ENCODE measurements at places on chromosomes 16 and 17.

DNA sequence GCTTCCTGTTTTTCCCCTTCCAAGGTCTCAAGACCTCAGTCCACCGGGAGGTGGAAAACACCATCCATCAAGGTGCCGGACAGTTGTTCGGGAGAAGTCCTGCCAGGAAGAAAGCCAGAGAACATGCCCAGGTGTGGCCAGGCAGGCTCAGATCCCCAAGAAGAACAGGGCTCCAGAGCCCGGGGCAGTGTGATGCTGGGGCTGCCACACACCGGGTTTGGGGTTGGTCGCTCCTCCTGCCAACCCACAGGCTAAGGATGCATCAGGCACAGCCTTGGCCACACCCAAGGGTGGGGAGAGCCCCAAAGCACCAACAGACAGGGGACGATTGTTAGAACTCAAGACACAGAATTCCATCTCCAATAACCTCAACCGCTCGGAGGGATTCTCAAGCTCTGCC lies 19.7 kb downstream of the ZFHX3 start:
- no peak for DNase-seq

- no peak for DNase-seq
Measured at GRCh38 chr17:78131172-78132083, 857 bp downstream of the TMC8 start.

DNA sequence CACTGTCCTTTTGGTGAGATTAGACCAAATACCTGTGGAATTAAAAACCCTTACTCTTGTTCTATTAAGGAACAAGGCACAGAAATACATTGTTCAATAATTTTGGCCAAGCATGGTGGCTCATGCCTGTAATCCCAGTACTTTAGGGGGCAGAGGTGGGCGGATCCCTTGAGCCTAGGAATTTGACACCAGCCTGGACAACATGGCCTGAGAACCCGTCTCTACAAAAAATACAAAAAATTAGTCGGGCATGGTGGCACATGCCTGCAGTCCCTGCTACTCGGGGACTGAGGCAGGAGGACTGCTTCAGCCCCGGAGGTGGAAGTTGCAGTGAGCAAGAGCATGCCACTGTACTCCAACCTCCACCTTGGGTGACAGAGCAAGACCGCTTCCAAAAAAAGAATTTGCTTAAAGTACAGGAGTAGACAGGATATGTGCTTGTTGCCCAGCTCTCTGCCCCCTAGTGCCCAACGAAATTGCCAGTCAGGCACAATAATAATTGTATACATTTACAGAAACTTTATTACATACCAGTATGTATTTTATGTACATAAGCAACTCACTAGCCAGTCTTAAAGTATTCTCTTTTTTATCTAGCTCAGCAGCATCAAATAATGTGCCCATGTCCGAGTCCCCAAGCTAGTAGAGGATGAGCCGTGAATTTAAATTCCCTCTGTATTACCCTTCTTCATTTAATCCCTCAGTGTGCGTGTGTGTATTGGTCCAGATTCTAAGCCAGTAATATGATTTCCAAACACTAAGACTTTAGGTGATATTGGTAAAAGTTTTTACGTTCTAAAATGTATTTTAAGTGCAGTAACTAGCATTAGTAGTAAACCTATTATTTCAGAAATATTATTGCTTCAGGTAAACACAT lies 1.4 kb downstream of the THUMPD1 start:
- no peak for DNase-seq

- peak; percentile 85 for DNase-seq
Measured at GRCh38 chr17:58331815-58332777, 3.5 kb upstream of the TSPOAP1 start.

DNA sequence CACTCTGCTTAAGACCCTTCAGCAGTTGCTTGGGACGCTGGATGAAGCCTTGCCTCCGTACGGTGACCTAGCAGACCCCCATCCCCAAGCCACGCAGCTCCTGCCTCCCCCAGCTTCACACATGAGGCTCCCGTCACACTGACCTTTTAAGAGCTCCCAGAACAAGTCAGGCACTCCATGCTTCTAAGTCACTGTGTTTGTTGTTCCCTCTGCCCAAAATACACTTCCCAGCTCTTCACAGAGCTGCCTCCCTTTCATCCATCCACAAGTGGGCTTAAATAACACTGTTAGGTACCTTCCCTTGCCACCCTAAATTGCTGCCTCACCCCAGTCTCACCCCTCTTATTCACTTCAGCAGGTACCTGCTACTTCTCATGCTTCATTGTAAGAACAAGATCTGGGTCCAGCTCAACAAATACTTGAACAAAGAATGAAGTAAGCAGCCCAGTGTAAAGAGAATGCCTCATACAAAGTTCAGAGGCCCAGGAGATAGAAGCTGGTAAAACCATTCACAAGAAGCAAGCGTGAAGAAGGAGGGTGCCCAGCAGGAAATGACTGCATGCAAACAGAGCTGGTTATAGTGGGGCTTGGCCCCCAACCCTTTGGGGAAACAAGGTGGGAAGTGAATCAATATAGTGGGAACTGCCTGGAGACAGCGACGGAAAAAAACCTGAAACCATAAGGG lies 5.8 kb downstream of the ZC3H7A start:
- DNase-seq, result no peak

GRCh38 chr17:29121442-29121841 lies 58.8 kb downstream of the MYO18A start:
- no peak for DNase-seq

DNA sequence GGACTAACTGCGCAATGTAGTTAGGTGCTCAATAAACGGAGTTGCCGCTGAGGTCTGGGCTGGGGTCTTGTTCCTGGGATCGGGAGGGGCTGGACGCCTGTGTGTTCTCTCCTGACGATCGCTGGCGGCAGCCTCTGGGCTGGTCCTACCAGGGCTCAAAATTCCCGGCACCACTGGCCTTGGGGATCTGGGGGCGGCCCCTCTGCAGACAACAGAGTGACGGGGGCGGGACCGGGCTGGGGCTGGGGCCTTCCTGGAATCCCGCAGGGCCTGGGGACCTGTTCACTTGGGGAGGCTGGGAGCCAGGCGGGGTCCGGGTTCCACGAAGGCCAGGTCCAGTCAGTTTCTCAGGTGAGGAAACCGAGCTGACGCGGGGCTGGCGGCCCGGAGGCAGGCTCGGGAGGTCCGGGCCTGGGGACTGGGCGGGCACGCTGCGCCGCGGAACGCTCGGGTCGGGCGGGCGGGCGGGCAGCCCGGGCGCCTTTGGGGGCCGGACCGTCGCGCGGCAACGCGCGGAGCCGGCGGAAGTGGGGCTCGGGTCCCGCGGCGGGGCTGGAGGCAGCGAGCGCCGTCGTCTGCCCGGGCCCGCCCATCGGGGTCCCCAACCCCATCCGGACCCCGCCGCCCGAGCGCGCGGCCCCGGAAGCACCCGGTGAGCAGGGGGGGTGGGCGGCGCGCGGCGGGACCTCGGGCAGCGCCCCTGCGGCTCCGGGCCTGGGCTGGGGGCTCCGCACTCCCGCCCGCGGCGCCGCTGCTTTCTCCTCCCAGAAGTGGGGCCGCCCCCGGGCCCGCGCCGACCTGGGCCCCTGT lies at the start of gene PIGQ:
PIGQ (plus strand) TSS at position 524 of the 810 bp plus-strand sequence. CDS start 4,107 bp downstream, outside the sequence.
- peak; percentile 78 for DNase-seq

GRCh38 chr16:70714581-70715054 lies 28.8 kb upstream of the MTSS2 start:
- DNase-seq, result no peak

- DNase-seq, result no peak
Measured at GRCh38 chr17:66522591-66523272, 220.3 kb downstream of the PRKCA start.

DNA sequence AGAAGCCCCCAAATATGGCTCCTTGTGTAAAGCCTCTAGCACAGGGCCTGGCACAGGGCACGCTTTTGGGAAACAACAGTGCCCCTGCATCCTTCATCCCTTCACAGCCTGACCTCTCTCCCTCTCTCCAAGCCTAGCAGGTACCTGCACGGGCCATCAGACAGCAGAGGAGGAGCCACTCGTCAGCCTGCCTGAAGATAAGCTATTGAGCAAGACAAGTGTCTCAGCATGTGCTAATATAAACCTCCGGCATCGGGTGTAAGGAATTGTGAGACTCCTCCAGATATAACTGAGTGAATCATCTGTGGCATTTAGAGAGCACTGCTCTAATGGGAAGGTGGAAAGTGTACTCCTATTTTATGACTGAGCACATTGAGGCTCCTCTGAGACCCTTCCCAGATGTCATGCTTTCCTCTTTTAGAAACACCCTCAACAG lies 38.3 kb downstream of the TBX4 start:
- DNase-seq, result no peak

DNA sequence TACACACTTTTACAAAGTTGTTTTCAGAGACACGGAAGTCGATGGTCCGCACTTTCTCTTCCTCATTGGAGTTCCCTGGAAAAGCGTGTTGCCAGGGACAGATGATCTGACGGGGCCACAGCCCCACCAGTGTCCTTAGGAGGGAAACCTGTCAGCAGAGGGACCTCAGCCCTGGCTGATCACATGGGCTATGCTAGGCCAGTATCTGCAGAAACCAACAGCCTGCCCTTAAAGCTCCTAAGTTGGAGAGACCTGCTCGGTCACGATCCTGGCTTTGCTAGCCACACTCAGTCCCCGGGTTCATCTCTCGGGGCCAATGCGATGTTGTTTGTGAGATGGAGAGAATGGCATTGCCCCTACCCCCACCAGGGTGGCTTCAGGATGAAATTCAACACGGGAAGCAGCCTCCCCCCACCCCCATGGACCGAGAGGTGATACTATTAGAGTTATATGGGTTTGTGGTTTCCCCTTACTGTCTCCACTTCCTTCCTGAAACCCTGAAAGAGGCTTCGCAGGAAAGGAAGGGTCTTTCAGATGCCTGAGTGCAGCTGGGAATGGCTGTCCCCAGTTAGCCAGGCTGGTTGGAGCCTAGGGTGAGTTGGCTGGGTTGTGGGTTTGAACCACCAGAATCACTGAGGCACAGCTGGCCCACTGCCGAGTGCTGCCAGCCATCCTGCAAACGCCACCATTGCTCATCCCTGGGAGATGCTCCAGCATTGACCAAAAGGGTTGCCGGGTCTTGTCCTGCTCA lies 16.6 kb downstream of the RMI2 start:
- no peak for DNase-seq

DNA sequence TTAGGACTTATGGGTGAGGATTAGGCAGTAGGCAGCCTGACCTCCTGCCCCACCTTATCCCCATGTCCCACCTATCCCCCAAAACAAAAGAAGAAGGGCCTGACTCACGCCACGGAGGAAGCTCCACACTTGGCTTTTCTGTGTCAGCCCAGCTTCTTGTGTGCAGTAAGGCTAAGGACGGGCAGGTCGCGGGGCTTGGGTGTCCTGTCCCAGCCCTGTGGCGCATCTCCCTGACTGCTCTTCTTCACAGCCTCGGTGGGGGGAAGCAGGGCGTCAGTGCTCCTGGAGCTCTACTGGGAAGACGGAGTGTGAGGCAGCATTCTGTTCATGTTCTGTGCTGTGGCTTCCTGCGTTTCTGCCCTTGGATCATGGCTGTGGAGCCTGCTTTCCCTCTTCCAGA lies 34.6 kb upstream of the ALDH3A2 start:
- no peak for DNase-seq

DNA sequence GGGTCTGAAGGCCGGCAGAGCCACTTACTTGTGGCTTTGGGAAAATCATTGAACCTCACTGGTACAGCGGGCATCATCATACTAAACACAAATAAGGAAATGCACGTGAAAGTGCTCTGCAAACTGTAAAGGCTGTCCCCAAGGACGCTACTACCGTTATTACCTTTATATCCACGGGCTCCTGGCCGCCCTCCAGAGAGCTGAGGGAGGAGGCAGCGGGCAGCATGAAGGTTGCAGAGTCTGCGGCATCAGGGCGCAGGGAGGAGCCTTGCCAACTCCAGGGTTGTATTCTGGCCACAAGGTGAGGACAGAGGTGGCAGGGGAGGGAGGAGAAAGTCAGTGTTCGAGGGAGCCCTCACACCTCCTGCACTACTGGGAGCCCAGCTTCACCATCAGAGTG lies 68.3 kb upstream of the GCSH start:
- no peak for DNase-seq

GRCh38 chr17:30720013-30720471 lies 104.5 kb downstream of the CRLF3 start:
- no peak for DNase-seq

GRCh38 chr17:56451629-56452028 lies 141.9 kb upstream of the NOG start:
- no peak for DNase-seq

DNA sequence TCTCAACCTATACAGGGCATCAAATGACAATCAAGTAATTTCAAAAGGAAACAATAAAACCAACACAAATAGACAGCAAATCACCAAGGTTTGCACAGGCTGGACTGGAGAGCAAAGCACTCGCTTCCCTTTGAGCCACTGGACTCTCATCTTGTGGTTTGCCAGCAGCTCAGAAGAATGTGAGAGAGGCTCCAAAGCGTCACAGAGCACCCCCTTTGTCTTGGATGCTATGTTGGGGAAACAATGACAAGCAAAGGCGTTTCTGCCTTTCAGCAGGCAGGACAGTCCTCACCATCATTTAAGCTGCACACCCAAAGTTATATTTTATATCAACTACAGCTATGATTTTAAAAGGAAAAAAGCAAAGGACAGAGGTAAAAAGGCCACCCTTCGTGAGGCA lies 13.2 kb downstream of the SLC6A4 start:
- DNase-seq, result no peak

- peak; percentile 38 for DNase-seq
Measured at GRCh38 chr17:65017207-65017774, 39.2 kb downstream of the GNA13 start.

- DNase-seq, result no peak
Measured at GRCh38 chr17:62919388-62919787, 46.6 kb upstream of the TANC2 start.

GRCh38 chr17:75564195-75564594 lies 23.4 kb upstream of the MYO15B start:
- no peak for DNase-seq

- no peak for DNase-seq
Measured at GRCh38 chr16:29784157-29784556, 6.1 kb downstream of the ZG16 start.

- no peak for DNase-seq
Measured at GRCh38 chr16:89691986-89692569, 5.6 kb downstream of the CDK10 start.

GRCh38 chr17:67779098-67779672 lies 46.1 kb upstream of the BPTF start:
- DNase-seq, result peak; percentile 67

- peak; percentile 35 for DNase-seq
Measured at GRCh38 chr17:40347319-40348135, 17.0 kb downstream of the GJD3 start.

- no peak for DNase-seq
Measured at GRCh38 chr17:1201132-1201702, 21.4 kb upstream of the ABR start.

All from liver (tissue), 10 donors.